Right lung (tissue), 10 donors: ENCODE measurements at places on chromosomes 6 and 20. TPM values are rescaled to one million over a fixed set of nuclear protein-coding genes. Genes with fewer than 3 reads are reported as not detected.

SLC17A3 gene
- 0.19 TPM for polyA plus RNA-seq

PPIL6 gene
- polyA plus RNA-seq = 12.2 TPM

FAM83C gene
- not detected for polyA plus RNA-seq

SNRPB2 gene
- 110 TPM for polyA plus RNA-seq

DNA sequence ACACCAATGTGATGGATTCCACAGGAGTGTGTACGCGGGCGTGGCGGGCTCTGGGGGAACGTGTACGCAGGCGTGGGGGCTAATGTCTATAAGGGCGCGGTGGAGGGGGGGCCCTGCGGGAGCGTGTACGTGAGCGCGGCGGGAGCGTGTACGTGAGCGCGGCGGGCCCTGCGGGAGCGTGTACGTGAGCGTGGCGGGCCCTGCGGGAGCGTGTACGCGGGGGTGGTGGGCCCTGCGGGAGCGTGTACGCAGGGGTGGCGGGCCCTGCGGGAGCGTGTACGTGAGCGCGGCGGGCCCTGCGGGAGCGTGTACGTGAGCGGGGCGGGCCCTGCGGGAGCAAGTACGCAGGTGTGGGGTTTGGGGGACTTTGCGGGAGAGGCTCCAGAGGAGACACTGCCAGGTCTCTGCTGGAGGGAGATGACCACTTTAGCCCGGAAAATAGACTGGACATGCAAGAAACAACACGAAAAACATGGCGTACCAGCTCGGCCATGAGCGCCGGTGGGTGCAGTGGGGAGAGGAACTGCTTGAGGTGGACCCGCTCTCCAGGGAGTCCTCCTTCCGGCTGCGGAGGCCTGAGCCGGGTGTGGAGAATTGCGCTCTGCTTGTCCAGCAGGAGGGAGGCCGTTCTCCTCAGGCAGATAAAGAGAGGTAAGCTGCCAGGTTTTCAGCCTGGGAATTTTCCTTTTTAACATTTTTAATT lies 27.8 kb upstream of the SMOC2 start:
- DNase-seq = no peak

DNA sequence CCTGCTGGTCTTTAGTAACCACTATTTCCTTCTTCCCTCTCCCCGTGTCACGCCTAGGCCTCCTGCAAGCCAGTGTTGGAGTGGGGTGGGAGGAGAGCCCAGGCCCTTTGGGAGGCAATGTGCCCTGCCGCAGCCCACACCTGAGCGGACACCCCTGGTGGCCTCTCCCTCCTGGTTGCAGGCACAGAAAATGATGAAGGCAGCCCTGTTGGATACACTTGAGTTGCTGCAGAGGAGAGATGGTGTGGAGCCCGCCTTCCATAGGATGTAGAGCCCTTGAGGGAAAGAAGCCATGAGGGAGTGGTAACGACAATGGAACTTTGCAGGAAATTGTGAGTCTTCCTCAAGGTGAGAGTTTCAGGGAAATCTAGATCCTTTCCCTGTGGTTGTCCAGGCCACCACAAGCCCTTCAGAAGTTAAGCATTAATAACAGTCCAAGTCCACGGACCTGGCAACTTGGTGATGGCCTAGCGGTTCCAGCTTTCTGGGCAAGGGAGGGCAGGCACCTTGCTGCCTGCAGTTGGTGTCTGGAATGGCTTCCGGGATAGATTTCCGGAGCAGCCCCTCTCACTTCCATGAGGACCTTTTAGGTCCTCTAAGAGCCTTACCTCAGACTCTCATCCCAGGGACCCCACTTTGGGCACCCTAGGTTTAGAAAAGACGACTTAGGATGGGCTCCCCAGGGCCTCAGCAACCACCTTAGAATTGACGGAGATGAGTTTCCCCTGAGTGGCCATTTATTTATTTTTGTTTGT lies 67.3 kb upstream of the NXT1 start:
- DNase-seq = no peak

- no peak for DNase-seq
These were observed 11.6 kb downstream of the TNFAIP3 start for GRCh38 chr6:137878486-137879285.

DNA sequence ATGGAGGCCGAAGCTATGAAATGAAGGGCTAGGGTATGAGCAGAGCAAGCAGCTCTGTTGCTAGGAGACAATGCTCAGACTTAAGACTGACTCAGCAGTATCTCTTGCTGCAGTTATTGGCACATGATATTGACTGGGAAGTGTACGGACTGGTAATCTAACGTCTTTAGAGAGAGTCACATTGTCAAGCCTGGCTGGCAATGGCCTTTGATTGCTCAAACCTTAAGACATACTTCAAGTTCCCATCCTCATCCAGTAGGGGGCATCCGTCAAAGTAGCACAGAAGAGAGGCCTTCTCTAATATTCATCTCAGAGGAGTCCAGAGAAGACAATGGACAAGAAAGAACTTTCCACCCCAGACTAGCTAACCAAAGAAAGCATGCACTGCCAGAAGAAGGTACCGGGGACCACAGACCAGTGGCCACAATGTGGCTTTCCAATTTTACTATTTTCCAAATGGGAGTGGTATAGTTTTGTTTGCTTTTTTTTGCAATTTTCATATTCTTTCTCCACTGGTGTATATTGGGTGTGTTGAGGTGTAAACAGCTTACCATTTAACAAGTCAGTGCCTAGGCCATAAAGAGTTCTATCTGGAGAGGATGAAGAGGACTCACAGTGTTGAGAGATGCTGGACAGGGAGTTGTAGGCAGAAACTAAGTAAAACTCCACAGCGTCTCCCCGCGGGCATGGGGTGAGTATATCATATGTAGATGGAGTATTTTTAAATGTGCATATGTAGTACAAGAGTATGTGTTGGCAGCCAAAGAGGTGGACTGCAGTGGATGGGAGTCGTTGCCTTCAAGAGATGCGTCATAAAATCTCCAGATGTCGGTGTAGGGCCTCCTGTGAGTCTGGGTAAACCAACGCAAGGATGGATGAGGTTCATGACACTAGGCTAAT lies 36.7 kb downstream of the LRFN2 start:
- DNase-seq = no peak

DNA sequence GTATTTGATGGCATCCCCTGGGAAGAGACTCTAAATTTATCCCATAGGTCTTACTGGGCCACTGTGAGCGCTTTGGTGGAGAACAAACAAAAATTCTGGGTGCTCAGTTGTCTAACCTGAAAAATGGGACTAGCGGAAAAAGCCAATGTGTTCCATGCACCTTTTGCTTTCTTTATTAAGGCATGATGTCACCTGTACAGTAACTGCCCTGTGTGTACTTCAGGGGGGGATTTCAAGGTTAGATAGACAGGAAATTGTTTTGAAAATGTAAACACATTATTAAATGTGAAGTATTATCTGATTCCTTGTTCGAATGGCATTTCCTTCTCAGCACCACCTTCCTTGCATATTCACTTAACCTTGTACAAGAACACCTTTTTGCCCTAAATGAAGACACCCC lies 1.2 kb upstream of the EDN1 start:
- DNase-seq = no peak
